Activated CD4-positive, alpha-beta T cell treated with anti-CD3 and anti-CD28 coated beads, Interleukin-2, Interleukin-4, amounts not matched to agents 100 ng/mL and 50 ng/mL, durations not matched to agents 16 hours and 8 hours (primary cell): ENCODE measurements at places on chromosomes 13 and 19.

GRCh38 chr13:100395698-100396373 lies 192.8 kb downstream of the GGACT start:
- DNase-seq: no peak

DNA sequence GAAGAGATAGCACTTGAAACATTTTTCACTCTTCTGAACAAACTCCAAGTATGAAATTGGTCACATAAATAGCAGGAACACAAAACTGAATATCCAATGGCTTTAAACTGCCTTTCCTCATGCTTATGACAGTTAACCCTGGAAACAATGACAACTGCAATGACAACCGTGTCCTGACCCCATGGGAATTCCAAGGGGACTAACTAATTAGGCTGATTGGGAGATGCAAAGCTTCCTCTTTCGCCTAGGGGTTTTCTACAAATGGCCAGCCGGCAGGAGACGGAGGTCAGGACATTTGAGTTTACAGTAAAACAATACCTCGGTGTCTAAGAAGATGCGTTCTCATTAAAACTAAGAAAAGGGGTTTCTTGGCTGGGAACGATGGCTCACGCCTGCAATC lies 53.0 kb upstream of the URAD start:
- no peak for DNase-seq

- DNase-seq: no peak
Observed at GRCh38 chr13:45876781-45877180, 25.2 kb upstream of the SIAH3 start.

GRCh38 chr13:95874286-95874685 lies 178.9 kb downstream of the UGGT2 start:
- DNase-seq: no peak

GRCh38 chr19:11451871-11452619 lies 16.6 kb downstream of the PRKCSH start:
- DNase-seq: no peak

DNA sequence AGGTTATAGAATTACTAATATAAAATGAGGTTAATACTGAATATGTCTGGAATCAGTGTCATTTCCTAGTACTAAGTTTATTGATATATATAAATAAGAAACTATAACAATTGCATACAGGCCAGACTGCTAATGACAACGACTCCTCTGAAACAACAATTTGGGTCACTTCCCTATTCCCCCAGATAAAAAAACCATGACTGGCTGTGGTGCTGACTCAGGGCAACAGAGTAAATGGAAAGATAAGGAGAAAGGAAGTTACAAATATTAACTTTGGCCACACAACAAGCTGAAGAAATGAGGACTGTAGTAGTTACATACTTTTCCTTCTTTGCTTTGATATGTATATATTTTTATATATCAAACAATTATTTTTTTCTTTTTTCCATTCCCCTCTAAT lies 263.7 kb upstream of the PCDH9 start:
- no peak for DNase-seq

DNA sequence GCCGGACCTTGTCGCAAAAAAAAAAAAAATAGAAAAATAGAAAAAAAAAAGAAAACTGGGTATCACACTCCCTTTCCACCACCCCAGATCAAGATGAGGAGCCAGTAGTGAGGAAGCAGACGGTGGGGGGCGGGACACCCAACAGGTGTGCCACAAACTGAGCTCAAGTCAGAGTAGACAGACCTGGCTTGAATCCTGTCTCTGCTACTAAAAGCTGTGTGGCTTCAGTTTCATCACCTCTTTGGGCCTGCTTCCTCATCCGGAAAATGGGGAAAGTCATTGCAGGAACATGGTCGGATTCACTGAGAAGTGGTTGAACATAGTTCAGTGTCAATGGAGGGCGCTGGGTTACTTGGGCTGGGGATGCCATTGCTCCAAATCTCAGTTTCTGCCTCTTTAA lies 2.9 kb downstream of the HIF3A start:
- no peak for DNase-seq

DNA sequence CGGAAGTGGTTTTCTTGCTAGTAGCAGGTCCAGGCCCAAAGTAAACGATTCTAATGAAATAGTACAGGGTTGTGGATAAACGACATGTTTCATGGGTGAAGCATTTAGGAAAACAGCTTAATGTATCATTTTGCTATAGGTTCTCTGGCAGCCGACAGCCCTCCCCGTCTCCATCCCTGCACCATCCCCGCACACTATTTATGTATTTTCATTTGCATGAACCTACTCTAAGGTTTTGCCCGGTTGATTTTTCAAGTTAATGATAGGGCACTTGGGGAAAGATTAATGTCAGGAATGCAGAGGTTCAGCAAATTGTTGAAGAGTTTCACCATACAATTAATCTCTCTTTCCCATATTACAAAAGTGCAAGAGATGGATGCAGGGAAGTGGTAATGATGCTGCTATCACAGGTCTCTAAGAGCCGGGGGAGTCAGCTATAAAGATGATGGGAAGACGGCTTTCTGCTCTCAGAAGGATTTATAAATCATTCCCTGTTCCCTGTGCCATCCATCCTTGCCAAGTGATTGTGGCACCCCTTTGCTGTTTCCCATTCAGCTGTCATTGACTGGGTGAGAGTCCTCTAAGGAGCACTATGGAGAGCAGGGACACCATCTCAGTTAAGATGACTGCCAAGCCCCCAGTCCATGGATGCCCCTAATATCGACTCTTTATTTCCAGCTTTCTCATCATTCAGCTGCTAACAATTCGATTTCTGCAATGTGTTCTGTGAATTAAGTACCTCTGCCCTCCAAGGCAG lies 186.3 kb downstream of the IRS2 start:
- no peak for DNase-seq

GRCh38 chr13:79477968-79478367 lies 3.0 kb upstream of the NDFIP2 start:
- no peak for DNase-seq

DNA sequence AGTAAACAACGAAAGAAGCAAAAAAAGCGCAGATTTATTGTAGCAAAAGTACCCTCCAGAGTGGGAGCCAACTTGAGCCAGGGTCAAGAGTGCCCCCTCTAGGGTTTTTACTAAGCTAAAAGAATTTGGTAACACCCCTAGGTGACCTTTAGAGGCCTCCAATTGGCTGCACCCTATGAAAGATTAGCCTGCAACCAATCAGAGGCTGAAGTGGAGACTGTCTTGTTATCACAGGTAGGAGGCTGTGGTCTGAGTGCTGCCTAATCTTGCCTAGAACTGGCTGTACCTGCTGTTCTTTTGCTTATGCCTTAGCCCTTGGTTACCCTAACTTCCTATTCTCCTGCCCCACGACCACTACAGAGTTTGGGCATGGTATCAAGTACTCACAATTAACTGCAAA lies 38.3 kb downstream of the ANKRD10 start:
- DNase-seq: no peak
